GM23338 (cell line): ENCODE measurements at places on chromosomes 7 and 10. TPM values are rescaled to one million over a fixed set of nuclear protein-coding genes. Genes with fewer than 3 reads are reported as not detected.

Gene CACUL1
- 31.3 and 46.4 TPM in 2 replicates for total RNA-seq

Gene GDF2
- not detected in 2 replicates for total RNA-seq

Gene EPHB4
- 145 and 164 TPM in 2 replicates for total RNA-seq

Gene FXYD4
- not detected in 2 replicates for total RNA-seq
